ENCODE measurements at places on chromosomes 1 and 21.

GRCh38 chr1:200762089-200762488 lies 23.4 kb downstream of the CAMSAP2 start:
- no peak for DNase-seq

GRCh38 chr1:218259800-218260199 lies 25.3 kb upstream of the RRP15 start:
- no peak for DNase-seq

GRCh38 chr1:67404212-67404620 lies 26.0 kb downstream of the SERBP1 start:
- DNase-seq = peak; percentile 30

- DNase-seq = no peak
These were observed 2.7 kb downstream of the MLLT11 start for GRCh38 chr1:151062741-151063371.

DNA sequence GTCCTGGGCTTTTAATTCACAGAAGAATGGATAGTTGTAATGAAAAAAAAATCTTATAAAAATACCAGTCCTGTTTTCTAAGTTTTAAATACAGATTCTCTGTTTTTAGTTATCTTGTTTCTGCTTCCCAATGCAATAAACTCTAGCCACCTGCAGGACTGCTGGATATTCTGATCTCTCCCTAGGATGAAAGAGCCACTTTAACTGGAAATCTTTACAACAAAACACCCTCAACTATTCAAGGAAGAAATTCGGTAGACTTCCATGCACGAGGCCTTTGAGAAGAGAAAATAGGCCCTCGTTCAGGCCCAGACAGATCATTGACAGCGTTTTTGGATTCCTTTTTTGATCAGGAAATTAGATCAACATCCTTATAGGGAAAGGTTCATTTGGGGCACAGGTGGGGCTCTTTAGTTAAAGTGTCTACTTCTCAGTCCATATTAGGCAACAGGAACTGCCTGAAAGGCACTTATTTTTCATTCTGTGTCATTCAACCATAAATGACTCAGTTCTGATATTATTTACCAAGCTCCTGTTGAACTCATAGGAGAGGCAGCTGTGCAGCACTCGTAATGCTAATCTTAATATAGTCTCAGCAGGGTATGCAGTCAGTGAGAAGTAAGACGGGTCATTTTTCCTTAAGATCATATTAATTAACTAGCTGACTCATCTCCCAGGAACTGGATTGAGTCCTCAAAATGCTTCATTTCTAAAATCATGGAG lies 71.1 kb upstream of the ERRFI1 start:
- DNase-seq = peak; percentile 67

GRCh38 chr1:109516872-109517271 lies 7.3 kb upstream of the AMIGO1 start:
- no peak for DNase-seq

DNA sequence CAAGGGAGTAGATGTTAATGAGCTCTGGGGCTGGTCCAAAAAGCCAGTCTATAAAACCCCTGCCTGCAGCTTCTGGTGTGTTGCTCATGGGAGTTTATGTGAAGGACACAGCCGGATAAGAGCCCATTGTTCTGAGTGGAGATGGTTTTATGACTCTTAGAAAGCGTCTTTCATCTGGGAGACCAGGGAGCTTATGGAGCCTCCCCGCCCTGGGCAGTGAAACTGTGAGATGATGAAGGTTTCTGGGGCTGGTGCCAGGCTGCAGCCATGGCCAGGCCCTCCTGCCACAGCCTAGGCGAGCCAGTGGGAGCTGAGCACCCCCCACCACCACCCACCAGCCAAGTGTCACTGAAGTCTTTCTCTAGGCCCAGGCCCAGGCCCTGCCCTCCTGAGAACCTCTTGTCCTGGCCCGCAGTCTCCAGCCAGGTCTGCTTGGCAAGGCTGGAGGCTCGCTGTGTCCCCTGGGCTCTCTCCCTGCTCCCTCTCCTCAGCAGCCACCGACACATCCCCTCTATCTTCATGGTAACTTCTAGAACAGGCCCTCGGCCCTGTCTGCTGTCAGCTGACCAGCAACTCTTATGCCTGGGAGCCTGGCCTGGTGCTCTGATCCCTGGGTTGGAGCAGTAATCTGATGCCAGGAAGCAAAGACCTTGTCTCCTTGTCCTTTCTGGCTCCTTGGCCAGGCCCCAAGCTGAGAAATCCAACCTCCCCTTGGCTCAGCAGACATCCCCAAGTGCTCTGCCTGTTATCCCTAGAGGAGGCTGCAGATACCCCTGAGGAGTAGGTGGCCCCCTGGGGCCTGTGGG lies 7.6 kb upstream of the ARHGEF10L start:
- no peak for DNase-seq

- peak; percentile 85 for DNase-seq
These were observed at the start of gene E2F2 for GRCh38 chr1:23530747-23531561. Gene E2F2 (minus strand): TSS chr1:23531233. CDS start chr1:23530793, 440 bp downstream.

GRCh38 chr1:966704-967300 lies 520 bp downstream of the PLEKHN1 start:
- DNase-seq = peak; percentile 54

GRCh38 chr1:42670425-42670824 lies 11.8 kb upstream of the YBX1 start:
- DNase-seq = no peak

- DNase-seq = no peak
These were observed 85.3 kb downstream of the DHRS3 start for GRCh38 chr1:12532405-12533315.

DNA sequence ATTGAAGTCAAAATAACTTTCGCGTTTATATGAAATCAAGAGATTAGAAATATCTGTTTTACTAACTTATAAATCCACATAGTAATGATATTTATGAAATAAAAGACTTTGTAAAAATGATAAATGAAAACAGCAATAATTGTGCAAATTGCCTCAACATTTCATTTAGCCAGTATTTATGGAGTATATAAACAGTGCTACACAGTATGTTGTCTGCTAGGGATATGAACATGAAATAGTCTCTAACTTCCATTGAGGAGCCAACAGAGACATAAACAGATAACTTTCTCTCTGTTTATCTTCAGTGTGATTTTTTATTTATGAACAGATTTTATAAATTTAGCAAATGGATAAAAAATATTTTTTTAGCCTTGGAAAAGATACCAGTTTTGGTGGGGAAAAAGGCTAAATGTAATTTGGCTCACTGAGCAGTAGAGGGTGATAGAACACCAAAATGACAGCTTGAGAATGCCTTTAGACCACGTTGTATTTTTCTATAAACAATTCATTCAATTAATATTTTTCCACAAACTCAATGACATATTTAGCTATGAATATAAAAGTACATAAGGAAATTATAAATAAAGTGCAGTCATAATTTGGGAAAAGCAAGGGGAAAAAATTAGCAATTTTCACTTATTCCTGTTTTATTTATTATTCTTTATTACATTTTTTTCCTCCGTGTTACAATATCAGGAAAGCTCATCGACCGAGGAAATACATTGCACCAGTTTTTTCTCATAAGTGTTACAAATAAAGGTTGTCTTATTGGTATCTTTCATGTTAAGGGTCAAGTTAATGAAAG lies 47.5 kb upstream of the EEIG2 start:
- DNase-seq = peak; percentile 34

GRCh38 chr1:40745176-40745575 lies 38.4 kb upstream of the KCNQ4 start:
- no peak for DNase-seq

GRCh38 chr1:195054217-195054687 lies 1554.0 kb downstream of the KCNT2 start:
- no peak for DNase-seq

DNA sequence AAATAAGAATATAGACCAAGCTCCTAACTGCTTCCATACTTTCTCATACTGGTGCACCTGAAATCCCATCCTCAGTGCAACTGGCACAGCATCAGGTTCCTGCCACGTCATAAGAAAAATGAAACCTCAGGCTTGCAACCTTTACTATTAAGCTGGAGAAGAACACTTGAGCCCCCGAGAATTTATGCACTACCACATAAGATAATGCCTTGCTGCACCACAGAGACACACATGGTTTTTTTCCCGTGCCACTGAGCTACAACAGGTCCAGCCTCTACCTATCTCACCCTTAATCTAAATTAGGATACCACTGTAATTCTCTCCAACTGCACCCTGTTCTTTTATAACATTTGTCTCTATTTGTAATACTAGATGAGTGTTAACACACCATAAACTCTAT lies 174.5 kb downstream of the DENND1B start:
- no peak for DNase-seq

DNA sequence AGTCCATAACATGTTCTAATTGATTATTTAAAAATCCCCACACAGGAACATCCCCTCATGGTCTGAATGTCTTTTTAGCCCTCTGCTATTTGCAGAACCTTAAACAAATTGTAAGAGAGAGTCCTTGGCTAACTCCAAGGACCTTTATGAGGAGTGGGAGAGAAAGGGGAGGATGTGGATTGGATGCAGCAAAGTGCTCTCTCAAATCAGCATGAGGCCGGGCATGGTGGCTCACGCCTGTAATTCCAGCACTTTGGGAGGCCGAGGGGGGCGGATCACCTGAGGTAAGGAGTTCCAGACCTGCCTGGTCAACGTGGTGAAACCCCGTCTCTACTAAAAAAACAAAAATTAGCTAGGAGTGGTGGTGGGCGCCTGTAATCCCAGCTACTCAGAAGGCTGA lies 154.8 kb downstream of the TGFB2 start:
- DNase-seq = no peak

GRCh38 chr1:197614916-197615692 lies 160.2 kb downstream of the DENND1B start:
- peak; percentile 21 for DNase-seq

GRCh38 chr1:172398970-172399755 lies 21.3 kb upstream of the C1orf105 start:
- peak; percentile 10 for DNase-seq

GRCh38 chr1:55466373-55466772 lies 251.2 kb upstream of the USP24 start:
- no peak for DNase-seq

All from MV-4-11 (cell line).